ENCODE measurements at places on chromosomes 12 and 14.

DNA sequence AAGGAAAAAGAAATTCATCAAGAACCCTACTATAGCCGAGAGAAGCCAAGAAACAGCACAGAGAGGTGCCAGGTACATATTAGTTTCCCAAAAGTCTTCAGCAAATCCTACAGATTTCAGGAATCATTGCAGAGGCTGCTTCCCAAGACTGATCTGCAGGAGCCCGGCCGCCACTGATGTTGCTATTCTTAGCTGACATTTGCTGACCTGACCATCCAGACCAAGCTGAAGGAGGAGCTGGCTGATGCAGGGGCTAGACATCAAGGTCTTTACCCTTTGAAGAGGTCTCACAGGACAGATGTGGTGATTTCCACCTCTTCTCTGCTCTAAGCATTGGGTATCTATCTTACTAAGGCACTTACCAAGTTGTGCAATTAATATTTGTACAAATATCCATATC lies 444.8 kb upstream of the SOX5 start:
- H3K4me3 ChIP-seq, result no peak overlapping the region
- H3K36me3 ChIP-seq, result no peaks in the 10 kb centered on the region
- no peaks in the 10 kb centered on the region for H3K4me1 ChIP-seq
- H3K27ac ChIP-seq, result no peak overlapping the region
- DNase-seq, result no peak
- no peaks in the 10 kb centered on the region for H3K27me3 ChIP-seq

GRCh38 chr12:127113945-127114344 lies 1153.0 kb upstream of the TMEM132C start:
- H3K36me3 ChIP-seq, result no peaks in the 10 kb centered on the region
- H3K4me1 ChIP-seq, result no peaks in the 10 kb centered on the region
- no peak for DNase-seq
- no peak overlapping the region for H3K4me3 ChIP-seq
- H3K27me3 ChIP-seq, result no peaks in the 10 kb centered on the region

GRCh38 chr12:48826209-48826855 lies 8.0 kb downstream of the CACNB3 start:
- H3K4me1 ChIP-seq, result no peaks in the 10 kb centered on the region
- DNase-seq, result no peak
- no peaks in the 10 kb centered on the region for H3K36me3 ChIP-seq
- no peak overlapping the region for H3K4me3 ChIP-seq
- no peak overlapping the region for H3K27ac ChIP-seq

- H3K36me3 ChIP-seq, result no peaks in the 10 kb centered on the region
- H3K27ac ChIP-seq, result no peak overlapping the region
- no peak for DNase-seq
- H3K27me3 ChIP-seq, result no peaks in the 10 kb centered on the region
Observed at GRCh38 chr14:67405771-67406170, 6.2 kb downstream of the PLEK2 start.

DNA sequence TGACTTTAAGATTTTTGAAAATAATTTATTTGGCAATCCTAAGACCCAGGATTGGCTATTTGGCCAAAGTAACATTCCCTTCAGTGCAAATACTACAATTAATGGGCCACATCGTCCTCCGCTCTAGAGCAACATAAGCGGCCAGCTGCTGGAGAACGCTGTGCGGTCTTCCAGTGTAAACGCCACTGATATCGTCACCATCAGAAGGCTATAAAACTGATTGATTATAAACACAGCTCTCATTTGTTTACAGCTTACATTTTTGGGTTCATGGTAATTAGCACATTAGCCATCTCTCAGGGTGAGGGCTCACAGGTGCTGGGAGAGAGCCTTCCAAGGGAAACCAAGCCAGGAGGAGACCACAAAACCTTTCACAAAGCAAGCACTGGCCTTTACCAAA lies 130.1 kb upstream of the BMP4 start:
- H3K36me3 ChIP-seq, result no peaks in the 10 kb centered on the region
- no peak for DNase-seq
- no peak overlapping the region for H3K27ac ChIP-seq

DNA sequence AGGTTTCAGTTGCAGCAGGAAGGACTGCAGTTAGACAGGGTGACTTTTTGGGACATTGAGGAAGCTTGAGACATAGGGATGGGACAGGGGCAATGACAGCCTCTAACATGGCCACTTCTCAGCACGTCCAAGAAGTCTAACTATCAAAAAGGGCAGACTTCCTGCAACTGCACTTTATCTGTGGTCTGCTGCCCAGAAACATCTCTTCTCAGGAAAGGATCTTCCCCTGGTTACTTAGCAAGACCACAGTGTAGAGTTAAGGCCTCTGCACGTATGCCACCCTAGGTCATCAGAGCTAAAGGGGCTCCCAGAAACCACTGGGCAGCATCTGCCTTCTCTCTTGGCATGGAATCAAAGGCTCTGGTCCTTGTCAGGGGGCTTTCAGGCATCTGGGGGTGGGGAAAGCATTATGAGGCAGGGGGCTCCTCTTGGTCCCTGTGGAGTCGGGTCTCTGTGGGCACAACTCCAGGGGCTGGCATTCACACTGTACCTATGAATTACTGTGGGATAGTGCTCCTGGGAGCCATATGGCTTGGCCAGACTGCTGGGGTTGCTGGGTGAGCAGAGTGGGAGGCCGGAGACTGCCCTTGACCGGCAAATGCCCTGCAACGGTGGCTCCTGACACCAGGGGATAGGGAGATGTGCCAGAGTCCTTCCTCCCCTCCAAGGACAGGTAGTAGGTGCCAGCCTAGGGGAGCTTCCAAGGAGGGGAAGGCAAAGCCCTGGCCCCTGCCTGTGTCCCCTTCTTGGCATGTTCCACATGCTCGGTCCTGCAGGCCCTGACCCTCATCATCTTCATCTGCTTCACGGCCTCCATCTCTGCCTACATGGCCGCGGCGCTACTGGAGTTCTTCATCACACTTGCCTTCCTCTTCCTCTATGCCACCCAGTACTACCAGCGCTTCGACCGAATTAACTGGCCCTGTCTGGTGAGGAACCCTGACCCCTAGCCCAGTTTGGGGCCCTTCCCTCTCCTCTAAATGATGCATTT lies 1.0 kb downstream of the CMTM5 start:
- no peaks in the 10 kb centered on the region for H3K36me3 ChIP-seq
- no peak overlapping the region for H3K4me3 ChIP-seq
